ENCODE measurements at places on chromosomes 1 and 21.

DNA sequence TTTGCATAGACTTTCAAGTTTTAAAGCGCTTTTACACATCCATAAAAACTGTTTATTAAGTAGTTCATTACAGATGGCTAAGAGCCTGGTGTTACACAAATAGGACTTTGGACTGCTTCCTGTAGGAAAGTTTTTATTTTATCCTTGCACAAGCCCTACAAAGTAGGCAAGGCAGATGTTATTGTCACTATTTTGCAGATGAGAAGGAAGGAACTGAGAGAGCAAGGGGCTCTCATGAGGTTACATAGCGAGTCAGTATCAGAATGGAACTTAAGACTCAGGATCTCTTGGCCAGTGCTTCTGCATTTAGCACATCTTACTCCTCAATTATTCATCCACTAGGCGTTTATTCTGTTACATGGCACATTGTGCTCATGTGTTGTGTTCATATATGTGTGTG lies 2.6 kb upstream of the MAPKAPK2 start:
- DNase-seq: no peak

DNA sequence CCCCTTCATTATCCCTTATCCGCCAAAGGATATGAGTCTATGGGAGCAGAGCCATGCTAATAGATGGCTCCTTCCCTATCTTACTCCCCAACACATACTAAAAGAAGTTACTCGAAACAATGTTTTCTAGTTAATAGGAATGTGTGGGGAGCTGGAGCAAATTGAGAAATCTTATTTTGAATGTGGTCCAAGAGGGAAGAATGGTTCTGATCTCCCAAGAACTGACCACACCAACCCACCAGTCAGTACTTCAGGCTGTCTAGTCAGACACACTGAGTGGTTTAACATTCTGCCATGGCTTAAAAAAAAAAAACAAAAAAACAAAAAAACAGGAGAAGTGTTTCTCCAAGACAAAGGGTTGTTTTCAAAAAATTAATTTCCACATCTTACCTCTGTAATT lies 31.5 kb upstream of the DNASE2B start:
- no peak for DNase-seq

DNA sequence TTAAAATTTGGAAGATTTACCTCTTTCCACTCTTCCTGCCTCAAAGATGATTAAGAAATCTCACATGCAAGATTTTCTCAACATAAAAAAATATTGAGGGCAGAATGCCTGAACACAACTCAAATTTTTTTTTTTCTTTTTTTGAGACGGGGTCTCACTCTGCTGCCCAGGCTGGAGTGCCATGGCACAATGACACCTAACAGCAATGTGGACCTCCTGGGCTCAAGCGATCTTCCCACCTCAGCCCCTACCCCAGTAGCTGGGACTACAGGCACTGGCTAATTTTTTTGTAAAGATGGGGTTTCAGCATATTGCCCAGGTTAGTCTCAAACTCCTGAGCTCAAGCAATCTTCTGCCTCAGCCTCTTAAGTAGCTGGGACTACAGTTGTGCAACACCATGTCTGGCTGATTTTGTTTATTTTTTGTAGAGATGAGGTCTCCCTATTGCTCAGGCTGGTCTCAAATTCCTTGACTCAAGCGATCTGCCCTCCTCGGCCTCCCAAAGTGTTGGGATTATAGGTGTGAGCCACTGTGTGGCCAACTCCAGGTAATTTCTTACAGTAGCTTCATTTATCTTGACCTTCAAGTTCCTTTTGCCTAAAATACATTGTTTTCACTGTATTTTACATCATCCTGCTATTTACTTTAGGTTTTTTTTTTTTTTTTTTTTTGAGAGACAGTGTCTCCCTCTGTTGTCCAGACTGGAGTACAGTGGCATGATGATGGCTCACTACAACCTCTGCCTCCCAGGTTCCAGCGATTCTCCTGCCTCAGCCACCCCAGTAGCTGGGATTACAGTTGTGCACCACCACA lies 10.4 kb downstream of the NUCKS1 start:
- DNase-seq: peak; percentile 32

DNA sequence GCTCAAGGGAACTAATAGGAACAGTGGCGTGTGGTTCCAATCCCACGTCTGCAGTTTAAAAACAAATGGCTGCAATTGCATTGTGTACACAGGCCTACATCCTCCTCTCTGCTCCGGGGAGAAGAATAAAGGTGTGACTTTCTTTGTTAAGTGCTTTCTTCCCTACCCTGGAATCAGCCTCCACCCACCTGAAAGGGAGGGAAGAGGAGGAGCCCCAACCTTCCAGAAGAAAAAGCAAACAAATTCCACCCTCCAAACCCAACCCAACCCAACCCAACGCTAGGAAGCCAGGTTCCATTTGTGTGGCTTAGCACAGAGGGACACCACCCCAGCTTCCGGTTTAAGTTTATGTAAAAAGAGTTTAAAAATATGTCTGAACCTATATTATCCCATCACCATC lies 11.8 kb upstream of the BACE2 start:
- DNase-seq: no peak

DNA sequence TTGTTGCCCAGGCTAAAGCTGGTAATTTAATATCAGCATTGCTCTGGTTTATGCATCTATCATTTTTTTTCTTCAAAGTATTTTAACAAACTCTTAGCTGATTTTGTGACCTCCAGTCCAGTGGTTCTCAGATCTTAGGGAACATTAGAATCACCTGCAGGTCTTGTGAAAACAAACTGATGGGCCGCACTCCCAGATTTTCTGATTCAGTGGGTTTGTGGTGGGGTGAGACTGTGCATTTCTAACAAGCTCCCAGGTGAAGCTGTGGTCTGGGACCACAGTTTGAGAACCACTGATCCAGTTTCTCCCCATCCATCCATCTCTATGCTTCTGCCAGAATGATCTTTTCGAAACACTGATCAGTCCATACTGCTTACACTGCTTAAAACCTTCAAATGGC lies 305.7 kb upstream of the USP24 start:
- DNase-seq: no peak

DNA sequence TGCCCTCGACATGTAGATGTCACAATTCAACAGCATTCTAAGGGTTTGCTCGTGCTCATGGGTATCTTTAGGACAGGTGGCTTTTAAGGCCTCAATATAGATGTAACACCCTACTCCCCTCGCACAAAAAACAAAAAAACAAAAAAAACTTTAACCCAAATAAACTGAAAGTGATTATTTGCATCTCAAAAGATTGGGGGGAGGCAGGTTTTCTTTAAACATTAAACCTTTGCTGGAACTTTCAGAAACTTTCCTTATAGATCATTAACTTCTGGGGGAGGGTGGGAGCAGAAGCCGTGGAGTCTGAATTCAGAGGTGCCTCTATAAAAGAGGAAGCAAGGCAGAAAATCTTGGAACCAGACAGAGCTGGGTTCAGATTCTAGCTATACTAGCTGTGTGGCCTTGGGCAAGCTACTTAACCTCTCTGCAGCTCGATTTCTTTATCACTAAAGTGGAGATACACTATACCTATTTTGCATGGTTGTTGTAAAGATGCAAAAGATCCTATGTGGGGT lies 3.2 kb upstream of the KIAA1614 start:
- DNase-seq: no peak

GRCh38 chr1:115539061-115539460 lies 102.7 kb upstream of the VANGL1 start:
- no peak for DNase-seq

- no peak for DNase-seq
Measured at GRCh38 chr21:36454093-36454531, 25.8 kb downstream of the CLDN14 start.

GRCh38 chr1:187839873-187840272 lies 1011.1 kb downstream of the PLA2G4A start:
- no peak for DNase-seq

DNA sequence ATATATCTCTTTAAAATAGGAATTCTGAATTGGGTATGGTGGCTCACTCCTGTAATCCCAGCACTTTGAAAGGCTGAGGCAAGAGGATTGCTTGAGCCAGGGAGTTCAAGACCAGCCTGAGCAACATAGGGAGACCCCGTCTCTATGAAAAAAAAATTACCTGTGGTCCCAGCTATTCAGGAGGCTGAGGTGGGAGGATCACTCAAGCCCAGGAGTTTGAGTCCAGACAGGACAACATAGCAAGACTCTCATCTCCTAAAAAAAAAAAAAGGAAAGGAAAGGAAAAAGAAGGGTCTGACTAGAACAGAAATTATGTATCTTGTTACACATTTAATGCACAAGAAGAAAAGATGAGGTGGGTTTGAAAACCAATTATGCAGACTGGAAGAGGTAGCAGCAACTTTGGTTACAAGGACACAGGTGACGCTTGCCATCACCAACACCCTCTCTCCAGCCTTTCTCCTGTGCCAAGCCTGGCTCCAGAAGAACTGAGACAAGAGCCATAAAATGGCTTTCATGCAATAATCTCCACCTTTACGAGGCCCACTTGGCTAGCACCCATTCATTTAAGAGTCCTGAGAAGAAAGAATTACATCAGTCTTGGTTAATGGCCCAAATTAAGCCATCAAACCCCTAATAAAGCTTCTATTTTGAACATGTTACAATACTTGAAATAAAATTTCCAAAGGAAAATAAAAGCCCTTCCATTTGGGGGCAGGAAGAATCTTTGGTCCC lies 4.8 kb upstream of the SELENBP1 start:
- no peak for DNase-seq

DNA sequence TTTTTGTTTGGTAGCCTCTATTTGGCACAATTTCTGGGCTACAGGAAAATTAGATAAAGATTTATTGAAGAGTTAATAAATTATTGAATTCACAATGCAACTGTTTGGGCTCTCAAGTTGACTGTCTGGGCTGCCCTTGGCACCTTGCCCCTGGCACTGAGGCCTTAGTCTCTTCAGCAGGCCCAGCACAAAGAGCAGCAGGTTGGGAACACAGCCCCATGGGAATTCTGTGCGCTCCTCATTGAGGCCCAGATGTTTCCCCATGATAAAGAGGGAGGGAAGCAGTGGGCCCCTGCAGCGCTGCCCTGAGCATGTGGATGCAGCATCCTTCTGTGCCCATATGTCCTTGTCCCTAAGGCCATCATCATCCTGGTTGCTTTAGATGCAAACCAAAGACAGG lies 2.9 kb downstream of the CRNN start:
- DNase-seq: no peak

GRCh38 chr1:53145051-53145600 lies 2.7 kb upstream of the SLC1A7 start:
- no peak for DNase-seq

- no peak for DNase-seq
Measured at GRCh38 chr1:50978852-50979781, 9.1 kb downstream of the CDKN2C start.

- DNase-seq: no peak
Measured at GRCh38 chr1:172494166-172494565, 38.8 kb upstream of the SUCO start.

GRCh38 chr1:74502432-74502831 lies 10.0 kb downstream of the LRRC53 start:
- DNase-seq: no peak

- no peak for DNase-seq
Measured at GRCh38 chr1:109994654-109995053, 10.1 kb downstream of the AHCYL1 start.

- no peak for DNase-seq
Measured at GRCh38 chr21:31987696-31988095, 114.9 kb downstream of the HUNK start.

GRCh38 chr1:50968821-50969610 lies 1.0 kb upstream of the CDKN2C start:
- DNase-seq: no peak

Measured in smooth muscle cell of the brain vasculature (primary cell).